Activated CD4-positive, CD25-positive, alpha-beta regulatory T cell treated with anti-CD3 and anti-CD28 coated beads, Interleukin-2, amount 50 U/mL, for 72 hours (primary cell): ENCODE measurements at places on chromosomes 13 and 19.

- DNase-seq, result no peak
Observed at GRCh38 chr13:48437371-48437770, 24.5 kb upstream of the LPAR6 start.

GRCh38 chr19:5130371-5131030 is 161.6 kb downstream of the KDM4B start:
- DNase-seq, result peak; percentile 55

DNA sequence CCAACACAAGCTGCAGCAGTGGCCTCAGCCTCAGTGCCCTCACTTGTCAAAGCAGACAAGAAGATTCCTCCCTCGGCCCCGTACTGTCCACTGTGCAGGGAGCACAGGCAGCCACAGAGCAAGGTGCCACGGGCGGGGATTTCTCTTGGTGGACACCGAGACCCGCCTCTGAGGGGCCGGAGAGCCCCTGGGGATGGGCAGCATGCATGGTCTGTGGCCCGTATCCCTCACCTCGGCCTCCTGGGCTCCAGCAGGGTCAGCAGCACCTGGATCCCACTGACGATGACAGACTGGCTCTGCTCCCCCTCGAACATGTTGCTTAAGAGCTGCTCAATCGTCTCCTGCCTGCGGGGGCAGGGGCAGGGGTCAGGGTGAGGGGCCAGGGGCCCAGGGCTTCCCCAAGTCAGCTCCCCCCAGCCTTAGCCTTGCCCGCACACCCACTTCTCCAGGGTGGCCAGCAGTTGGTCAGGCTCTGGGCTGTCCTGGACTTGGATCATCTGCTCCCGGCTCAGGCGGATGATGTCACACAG is 13.4 kb upstream of the TMEM86B start:
- no peak for DNase-seq

DNA sequence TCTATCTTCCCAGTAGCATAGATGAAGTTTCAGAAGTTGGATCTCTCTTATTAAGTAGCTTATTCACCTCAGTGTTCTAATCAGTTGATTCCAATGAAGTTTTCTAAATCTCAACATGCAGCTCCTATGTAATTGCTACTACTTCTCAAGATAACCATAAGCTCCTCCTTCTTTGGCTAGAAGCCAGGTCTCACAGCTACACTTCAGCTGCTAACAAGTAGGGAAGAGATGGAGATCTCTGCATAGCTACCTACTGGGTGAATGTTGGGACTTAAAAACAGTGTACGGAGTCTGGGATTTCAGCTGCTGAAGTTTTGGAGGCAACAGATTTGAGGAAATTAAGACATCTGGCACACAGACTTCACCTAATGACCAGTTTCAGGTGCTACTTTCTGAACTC is 661.0 kb downstream of the SLITRK1 start:
- no peak for DNase-seq

DNA sequence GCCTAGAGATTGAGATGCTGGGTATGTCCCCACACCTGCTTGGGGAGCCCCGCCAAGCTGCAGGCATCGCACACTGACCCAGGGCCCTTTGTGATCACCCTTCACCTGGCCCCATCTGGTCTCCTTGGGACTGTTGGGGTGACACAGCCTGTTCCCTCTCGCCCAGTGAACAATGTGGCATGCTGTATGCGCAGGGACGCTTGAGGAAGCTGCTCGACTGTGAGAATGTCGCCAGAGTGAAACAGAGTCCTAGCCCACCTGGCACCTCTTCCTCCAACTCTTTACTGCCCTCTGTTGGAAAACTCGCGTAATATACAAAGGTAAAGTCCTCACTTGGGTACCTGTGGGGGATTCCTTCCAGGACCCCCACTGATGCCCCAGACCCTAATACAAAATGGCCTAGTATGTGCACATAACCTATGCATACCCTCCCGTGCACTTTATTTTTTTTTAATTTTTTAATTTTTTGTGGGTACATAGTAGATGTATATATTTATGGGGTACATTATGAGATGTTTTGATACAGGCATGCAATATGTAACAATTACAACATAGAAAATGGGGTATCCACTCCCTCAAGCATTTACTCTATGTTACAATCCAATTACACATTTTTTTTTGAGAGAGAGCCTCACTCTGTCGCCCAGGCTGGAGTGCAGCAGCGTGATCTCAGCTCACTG is 9.0 kb downstream of the BLOC1S3 start:
- DNase-seq, result no peak
